ENCODE measurements at places on chromosomes 3 and 15.
A peak's percentile ranks its signal among the peaks of the same experiment; 100 is the strongest.

DNA sequence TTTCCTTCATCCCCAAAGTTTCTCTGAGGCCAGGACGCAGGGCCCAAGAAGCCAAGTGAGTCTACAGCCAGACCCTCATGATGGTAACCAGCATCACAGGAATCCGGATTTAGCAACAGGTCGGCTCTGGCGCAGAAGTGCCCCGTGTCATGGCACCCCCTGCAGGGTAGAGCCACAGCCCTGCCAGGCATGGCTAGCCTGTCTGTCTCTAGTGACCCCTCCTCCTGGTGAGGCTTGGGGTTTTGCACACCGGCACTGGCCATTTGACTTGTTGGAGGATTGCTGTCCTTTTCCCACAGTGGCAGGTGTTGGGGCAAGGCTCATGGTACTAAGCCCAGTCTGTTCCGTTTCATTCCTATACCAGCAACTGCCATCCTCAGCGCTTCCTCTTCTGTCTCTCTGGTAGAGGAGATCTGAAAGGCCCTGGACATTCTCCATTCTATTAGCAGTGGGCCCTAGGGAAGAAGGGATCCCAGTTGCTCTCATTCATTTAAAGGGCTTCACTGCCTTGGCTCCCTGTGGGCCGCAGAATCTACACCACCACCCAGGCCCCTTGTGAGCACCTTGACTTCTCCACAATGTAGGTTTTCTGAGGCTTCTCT, 9.4 kb upstream of the CHAC1 start:
- DNase-seq = no peak

GRCh38 chr3:13015286-13016082, 57.7 kb downstream of the IQSEC1 start:
- DNase-seq = peak; percentile 47

- no peak for DNase-seq
Observed at GRCh38 chr3:28844298-28845005, 436.4 kb upstream of the RBMS3 start.

DNA sequence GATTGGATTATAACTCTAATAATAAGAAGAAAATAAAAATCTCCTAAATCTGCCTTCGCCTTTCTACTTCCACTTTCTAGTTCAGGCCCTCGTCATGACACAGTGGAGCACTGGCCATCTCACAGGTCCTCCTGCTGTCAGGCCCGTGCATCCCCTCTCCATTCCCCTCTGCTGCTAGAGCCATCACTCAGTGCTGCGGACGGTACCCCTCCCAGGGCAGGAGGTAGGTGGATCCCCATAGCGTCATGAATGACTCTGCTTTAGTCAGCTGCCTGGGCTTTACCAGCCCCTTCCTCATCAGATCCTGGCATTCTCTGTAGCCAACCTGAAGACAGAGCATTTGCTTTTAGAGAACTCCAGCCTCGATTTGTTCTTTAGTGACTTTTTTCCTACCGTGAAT, 12.0 kb upstream of the PPP1R2 start:
- DNase-seq = no peak

- DNase-seq = no peak
Observed at GRCh38 chr15:64985366-64986033, 4.2 kb downstream of the SPG21 start.

- no peak for DNase-seq
Observed at GRCh38 chr3:19106307-19106706, 42.0 kb upstream of the KCNH8 start.

- DNase-seq = no peak
Observed at GRCh38 chr3:132874701-132875100, 152.5 kb upstream of the NPHP3 start.

DNA sequence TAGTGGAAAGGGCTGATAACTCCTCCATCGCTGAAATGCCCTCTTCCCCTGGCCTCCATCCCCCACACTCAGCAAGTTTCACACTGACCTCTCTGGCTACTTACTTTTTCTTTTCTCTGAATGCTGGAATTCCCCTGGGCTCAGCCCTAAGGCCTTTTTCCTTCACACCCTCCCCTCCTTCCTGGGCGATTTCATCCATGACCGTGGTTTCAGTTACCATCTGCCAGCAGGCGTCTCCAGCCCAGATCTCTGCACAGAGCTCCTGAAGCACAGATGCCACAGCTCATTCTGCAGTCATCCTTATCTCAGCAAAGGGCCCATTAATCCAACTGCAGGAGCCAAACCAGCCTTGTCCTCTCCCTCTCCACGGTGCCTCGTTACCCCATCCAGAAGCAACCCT, 114.0 kb downstream of the RFTN1 start:
- no peak for DNase-seq

DNA sequence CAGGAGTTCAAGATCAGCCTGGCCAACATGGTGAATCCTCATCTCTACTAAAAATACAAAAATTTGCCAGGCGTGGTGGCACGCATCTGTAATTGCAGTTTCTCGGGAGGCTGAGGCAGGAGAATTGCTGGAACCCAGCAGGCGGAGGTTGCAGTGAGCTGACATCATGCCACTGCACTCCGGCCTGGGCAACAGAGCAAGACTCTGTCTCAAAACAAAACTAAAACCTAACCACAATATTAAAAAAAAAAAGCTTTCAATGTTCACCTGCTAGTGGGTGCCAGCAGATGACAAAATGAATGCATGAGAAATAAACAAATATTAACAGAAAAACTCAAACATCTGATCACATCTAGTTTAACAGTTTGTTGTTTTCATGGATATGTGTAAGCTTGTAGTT, 9.0 kb downstream of the SLC24A1 start:
- no peak for DNase-seq

- no peak for DNase-seq
Observed at GRCh38 chr15:62343397-62343796, 178.3 kb upstream of the C2CD4B start.

DNA sequence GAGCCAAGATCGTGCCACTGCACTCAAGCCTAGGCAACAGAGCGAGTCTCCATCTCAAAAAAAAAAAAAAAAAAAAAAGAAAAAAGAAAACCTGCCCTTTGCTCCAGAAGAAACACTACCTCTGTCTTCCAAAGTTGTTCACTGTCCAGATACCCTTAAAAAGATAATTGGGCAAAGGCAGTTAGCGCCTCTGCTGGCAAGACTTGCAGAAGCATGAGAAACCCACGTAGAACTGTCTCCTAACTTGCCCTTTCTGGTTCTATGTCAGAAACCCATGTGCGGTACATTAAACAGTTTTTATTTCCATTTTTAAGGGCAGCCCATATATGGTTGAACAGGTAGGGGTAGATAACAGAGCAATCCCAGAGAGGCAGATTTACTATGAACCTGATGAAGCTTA, 1026.4 kb downstream of the ROBO2 start:
- DNase-seq = no peak

DNA sequence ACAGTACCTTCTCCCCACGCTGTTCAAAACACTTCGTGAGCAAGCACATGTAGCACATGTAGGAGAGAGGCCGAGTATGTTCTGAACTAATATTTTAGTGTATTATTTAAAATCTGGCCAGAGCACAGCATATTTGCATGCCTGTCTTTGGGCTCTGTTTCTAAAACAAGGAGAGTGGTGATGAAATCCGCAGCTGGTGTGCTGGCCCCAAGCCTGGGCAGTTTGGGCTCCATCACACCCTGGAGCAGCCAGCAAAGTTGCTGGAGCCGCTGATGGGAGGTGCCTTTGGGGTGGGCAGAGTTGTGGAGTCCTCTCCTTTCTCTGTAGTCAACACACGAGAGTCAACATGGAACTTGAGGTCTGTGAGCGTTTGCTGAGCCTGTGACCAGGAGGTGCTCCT, 116.6 kb downstream of the SLCO3A1 start:
- no peak for DNase-seq

- no peak for DNase-seq
Observed at GRCh38 chr3:105158286-105158685, 208.4 kb upstream of the ALCAM start.

DNA sequence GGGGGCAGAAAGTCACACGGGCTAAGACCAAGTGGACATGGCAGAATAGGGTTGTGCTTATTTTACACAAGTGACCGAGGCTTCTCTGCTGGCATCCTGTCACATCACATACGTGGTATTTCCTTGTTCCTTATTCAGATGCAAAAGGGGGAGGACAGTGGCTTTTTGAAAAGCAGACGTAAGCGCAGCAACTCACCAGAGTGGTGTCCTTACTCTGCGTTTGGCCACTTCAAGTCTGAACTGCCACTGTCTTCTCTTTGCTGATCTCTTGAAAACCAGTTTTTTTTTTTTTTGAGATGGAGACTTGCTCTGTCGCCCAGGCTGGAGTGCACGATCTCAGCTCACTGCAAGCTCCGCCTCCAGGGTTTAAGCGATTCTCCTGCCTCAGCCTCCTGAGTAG, 113.2 kb downstream of the SOX2 start:
- DNase-seq = no peak

DNA sequence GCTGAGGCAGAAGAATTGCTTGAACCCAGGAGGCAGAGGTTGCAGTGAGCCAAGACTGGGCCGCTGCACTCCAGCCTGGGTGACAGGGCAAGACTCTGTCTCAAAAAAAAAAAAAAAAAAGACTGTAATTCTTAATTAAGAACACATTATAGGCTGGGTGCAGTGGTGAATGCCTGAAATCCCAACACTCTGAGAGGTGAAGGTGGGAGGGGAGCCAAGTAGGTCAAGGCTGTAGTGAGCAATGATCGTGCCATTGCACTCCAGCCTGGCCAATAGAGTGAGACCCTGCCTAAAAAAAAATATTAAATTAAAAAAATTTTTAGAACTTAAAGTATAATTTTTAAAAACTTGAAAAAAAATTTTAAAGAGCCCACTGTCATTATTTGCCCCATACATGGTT, 13.4 kb upstream of the ARPIN start:
- DNase-seq = no peak

GRCh38 chr3:3783696-3784095, 15.5 kb upstream of the LRRN1 start:
- no peak for DNase-seq

- no peak for DNase-seq
Observed at GRCh38 chr15:93826790-93827189, 404.6 kb upstream of the MCTP2 start.

DNA sequence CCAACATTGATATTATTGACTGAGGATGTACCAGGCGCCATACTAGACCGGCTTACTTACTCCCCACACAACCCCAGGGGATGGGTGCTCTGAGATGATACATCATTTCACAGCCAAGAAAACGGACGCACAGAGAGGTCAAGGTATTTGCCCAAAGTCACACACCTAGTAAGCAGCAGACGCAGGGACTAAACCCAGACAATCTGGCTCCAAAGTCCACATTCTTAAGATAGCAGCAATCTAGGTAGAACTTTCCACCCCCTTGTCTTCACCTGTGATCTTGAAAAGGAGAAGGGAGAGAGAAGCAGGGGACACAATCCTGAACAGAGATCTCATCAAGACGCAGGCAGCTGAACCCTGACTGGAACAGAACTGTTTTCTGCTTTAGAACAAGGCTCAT, 200.6 kb downstream of the XXYLT1 start:
- no peak for DNase-seq

DNA sequence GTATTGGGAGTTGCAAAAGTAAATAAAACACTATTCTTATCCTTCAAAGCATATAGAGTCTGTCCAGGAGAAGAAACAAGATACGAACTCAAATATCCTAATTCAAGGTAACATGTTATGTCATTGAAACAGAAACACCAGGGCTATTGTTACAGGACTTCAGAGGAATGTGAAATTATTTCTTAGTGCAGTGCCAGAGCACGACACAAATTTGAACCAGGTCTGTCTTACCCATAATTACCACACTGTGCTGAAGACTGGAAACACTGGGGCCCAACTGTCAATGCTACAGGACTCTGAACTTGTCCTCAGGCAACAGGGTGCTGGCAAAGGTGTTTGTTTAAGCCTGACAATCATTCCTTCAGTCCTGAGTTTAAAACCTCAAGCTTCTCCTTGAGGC, 633.6 kb upstream of the UBE2E2 start:
- no peak for DNase-seq

DNA sequence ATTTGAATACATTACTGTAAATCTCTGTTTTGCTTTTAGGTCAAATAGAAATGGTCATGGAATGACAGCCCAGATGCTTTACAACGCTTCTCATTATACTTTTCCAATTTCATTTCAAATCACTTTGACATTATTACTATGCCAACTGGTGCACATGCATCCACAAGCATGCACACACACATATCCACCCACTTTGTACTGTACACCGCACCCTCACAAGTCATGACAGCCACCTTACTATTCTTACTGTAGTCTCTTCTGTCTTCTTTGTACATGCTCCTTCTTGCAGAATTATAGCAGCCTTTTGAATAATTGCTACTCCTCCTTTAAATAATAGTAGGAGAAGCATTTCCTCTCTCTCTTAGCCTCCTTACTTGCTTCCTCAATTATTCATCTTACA, 1361.4 kb downstream of the ROBO1 start:
- DNase-seq = no peak

- no peak for DNase-seq
Observed at GRCh38 chr15:57916695-57917094, 148.8 kb downstream of the ALDH1A2 start.

DNA sequence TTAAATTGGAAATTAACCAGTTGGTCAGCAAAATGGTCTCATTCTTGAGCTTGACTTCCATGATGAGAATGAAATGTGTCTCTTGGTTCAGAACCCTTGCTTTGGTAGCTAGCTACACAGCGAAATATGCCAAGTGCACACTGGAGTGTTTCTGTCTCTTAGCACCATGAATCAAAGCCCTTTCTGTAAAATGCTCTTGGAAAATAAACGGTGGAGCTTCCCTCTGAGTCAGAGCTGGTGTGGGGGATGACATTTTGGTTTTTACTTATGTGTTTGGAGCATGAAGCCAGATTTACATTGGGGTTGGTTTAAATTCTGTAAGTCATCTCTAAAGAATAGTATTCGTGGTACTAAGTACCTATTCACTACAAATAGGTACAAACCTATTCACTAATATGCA, 85.1 kb upstream of the NANOGP8 start:
- DNase-seq = no peak

DNA sequence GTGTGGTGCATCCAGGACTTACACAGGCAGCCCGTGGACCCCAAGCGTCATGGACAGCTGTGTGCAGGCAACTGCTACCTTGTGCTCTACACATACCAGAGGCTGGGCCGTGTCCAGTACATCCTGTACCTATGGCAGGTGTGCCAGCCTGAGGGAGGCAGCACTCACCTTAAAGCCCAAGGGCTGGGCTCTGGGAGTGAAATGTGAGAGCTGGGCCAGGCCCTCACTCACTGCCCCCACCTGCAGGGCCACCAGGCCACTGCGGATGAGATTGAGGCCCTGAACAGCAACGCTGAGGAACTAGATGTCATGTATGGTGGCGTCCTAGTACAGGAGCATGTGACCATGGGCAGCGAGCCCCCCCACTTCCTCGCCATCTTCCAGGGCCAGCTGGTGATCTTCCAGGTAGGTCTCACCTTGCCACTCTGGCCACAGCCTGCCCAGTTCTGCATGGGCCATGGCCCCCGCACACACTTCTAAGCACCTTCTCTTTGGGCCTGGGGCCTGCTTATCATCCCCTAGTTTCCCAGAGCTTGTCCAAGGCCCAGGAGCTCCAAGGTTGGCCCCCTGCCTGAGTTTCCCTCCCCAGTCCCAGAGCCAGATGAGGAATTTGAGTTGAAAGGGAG, 11.0 kb downstream of the VILL start:
- no peak for DNase-seq

GRCh38 chr3:179526989-179527391, 35.7 kb upstream of the ACTL6A start:
- DNase-seq = peak; percentile 1
